ENCODE measurements at places on chromosomes 11 and 22. TPM values are rescaled to one million over a fixed set of nuclear protein-coding genes. Genes with fewer than 3 reads are reported as not detected.

- no peak for DNase-seq
Observed at GRCh38 chr11:61453695-61454094, 23.8 kb downstream of the SDHAF2 start.

Gene GAB4
- not detected for total RNA-seq

DNA sequence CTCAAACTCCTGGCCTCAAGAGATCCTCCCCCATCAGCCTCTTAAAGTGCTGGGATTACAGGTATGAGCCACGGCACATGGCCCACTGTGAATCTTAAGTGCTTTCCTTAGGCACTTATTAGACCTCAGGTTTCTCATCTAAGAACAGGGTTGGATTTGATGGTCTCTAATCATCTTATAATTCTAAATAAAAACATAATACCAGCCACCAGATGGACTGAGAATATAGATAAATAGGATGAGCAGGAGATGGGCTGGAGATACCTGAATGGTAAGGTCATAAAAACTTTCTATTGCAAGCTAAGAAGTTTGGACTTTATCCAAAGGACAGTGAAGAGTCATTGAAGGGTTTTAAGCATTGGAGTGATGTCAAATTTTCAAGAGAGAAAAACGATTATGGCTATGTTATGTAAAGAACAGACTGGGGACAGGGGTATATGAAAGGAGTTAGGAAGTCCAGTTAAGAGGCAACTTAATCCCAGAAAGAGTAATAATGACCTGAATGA lies 85.2 kb downstream of the RELT start:
- no peak for DNase-seq

- no peak for DNase-seq
Observed at GRCh38 chr11:45166604-45166897, 20.1 kb downstream of the PRDM11 start.

- no peak for DNase-seq
Observed at GRCh38 chr11:77783025-77783424, 37.5 kb downstream of the RSF1 start.

DNA sequence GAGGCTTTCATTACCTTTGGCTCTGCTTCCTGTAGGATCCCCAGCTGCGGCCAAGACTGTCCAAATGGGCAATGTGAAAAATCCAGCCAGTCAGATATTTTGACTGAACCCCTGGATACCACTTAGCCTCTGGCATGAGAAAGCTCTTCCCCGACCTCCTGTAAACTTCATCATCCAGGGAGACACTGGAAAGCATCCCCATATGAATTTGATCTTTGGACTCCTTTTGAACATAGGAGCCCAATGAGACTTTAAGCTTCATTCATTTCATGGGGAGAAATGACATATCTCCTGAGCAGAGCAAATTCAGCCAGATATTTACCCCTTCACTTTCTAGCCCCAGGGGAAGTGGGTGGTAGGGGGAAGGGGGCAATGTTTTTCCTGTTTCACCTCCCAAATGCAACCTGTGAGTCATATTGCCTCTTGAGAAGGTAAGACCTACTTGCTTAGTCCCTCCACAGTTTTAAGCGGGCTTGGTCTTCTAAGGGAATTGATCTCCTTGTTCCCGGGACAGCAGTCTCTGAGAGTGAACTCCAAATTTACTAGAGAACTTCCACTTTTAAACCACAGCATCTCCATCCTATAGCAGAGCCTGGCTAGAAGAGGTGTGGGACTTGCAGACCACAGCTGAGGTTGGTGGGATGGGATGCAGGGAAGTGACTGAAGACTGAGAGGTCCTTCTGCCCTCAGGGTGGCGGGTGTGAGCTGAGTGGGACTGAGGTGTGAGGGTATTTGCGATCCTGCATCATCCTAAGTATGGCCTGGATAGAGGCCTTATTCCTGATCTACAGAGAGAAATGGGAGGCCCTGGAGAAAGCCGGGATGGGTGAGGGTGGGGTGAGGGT lies 20.3 kb upstream of the POU2AF1 start:
- DNase-seq = no peak

- no peak for DNase-seq
Observed at GRCh38 chr11:4830346-4830745, 9.2 kb downstream of the OR51F2 start.

Gene PPARA
- total RNA-seq = 14.9 TPM

DNA sequence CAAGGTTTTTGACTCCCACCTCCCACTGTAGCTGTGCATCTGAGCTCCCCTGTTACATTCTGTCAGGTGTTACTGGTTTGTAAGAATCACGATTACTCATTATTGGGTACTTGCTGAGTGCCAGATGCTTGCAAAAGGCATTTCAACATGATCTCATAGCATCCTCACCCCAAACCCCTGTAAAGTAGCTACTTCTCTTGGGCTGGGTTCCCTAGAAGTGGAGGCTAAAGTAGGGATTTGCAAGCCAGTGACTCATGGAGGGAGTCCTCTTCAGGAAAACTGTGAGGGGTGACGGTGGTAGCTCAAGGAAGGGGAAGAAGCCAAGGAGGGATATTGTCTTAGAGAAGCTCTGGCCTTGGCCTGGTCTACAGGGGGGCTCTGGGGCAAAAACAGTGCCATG lies 78.6 kb downstream of the TIMP3 start:
- DNase-seq = peak; percentile 52

GRCh38 chr22:36577019-36577418 lies 48.1 kb upstream of the EIF3D start:
- peak; percentile 94 for DNase-seq

GRCh38 chr11:113664069-113664980 lies 41.8 kb downstream of the TMPRSS5 start:
- DNase-seq = peak; percentile 10

DNA sequence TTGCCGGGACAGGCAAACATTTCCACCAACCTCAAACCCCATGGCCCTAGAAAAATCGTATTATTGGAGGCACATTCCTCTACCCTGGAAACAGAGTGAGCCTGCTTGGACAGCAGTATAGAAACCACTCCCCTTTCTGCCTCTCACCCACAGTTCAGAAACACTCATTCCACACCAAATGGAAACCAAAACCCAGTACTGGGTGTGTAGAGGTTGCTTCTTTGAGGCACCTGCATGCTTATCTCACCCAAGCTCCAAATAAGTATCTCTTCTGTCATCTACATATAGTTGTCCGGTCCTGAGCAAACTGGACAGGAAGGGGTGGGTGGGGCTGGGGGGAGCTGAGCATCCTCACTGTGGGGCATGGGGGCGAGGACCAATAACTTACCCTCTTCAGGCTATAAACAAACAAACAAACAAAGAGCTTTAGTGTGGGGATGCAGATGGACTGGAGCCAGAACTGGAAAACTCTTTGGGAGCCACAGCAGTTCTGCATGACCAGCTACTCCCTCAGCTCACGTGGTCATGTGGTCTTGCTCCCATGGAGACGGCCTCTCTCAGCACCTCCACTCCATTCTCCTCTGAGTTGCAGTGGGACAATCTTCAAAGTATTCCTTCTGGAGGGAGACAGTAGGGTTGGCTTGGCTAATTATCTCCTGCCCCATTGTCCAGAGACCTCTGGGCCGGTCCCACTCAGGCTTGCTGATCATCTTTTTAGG lies 1.0 kb upstream of the PLAAT2 start:
- DNase-seq = no peak

Gene LGALS12
- total RNA-seq = not detected

Gene CCDC73
- not detected for total RNA-seq

- DNase-seq = no peak
Observed at GRCh38 chr22:38034884-38035529, 22.2 kb upstream of the PICK1 start.

- no peak for DNase-seq
Observed at GRCh38 chr11:33618351-33618710, 82.3 kb downstream of the C11orf91 start.

DNA sequence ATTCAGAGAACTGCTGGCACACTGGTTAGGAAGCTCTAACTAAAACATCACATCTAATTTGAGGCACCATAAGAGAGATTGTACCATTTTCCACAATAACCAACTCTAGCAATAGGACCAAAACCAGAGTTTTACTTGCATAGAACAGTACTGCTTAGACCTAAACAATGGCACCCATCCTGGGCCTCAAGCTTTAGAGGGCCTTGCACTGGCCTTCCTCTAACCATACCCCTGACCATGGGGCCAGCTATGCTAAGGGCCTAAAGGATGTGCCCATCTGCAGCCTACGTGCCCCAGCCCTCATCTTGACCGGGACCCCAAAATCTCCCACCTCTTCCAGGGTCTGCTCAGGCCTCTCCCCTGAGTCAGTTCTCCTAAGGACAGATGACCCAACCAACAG lies 74.4 kb upstream of the ARHGAP32 start:
- DNase-seq = no peak

Gene RASSF7
- total RNA-seq = 18.8 TPM

- no peak for DNase-seq
Observed at GRCh38 chr11:34651551-34651950, 30.7 kb downstream of the EHF start.

- DNase-seq = no peak
Observed at GRCh38 chr22:33844273-33844672, 76.0 kb downstream of the LARGE1 start.

Gene ASRGL1
- 0.36 TPM for total RNA-seq

Gene MUC5AC
- total RNA-seq = not detected

GRCh38 chr11:111548525-111548924 lies 8.0 kb downstream of the LAYN start:
- DNase-seq = no peak

- no peak for DNase-seq
Observed at GRCh38 chr11:130806746-130807145, 109.5 kb downstream of the SNX19 start.

DNA sequence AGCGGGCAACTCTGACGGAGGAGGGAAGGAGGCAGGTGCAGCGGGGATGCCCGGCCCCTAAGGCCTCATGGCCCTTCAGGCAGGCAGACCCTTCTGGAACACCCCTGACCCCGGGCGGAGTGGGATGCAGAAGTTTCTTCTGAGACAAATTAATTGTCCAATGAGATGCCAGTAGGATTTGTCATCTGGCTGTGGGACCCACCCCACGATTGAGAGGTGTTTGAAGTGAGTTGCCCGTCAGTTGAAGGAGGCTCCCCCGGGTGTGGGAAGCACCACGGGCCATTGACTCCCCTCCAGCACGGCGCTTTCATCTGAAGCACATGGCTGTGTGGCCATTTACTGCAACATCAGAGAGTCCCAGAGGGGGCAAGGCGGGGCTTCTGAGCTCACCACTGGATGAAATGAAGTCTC lies 527.8 kb downstream of the BRD1 start:
- DNase-seq = no peak

Gene RASD2
- total RNA-seq = not detected

Gene ACRV1
- not detected for total RNA-seq

DNA sequence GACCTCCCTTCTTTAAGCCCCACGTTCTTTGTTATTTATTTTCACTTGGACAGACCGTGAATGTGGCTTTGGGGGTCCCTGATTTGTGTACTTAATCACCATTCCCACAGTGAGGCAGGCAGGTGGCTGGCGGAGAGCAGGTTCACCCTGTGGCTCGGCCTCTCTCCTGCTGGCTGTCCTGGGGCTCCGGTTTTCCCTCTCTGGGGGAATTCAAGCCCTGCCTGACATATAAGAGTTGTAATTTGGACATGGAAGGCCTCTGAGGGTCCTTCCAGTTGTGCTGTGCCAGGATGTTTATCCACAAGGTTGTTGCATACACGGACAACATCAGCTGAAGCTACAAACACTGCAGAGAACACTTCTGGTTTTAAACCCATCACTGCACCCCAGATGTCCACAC lies 824.5 kb downstream of the TBC1D22A start:
- DNase-seq = no peak

Gene OVCH2
- not detected for total RNA-seq

GRCh38 chr11:13174090-13174489 lies 103.5 kb upstream of the BMAL1 start:
- no peak for DNase-seq

DNA sequence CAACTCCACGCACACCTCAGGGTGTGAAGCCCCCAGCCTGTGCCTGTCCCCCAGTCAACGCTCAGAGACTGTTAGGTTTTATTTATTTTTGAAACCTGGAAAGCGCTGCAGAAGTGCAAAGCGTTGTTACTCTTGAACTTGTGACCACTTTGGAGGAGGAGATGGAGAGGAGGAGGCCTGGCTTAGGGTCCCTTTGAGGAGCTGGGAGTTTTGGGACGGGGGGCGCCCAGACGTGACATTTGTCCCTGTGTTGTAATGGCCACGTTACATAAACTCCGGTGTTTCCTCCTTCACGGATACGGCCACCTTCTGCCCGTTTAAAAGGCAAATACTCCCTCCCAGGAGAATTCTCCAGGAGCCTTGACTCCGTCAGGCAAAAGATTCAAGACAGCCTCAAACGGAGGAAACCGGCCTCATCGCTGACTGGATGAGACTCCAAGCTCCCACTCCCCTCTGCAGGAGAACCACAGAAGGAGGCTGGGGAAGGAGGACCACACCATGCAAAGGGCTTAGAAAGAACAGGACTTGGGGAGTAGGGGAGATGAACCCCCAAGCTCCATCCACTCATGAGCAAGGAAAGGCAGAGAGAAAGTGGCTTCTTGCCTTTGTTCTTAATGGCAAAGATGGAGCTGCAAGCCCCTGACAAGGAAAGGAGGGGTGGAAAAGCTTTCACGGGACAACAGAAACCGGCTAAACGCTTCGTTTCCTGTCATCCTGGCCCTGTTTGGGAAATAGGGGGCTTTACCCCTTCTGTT lies 630 bp downstream of the PIK3IP1 start:
- no peak for DNase-seq

GRCh38 chr11:111213256-111213655 lies 32.3 kb upstream of the POU2AF2 start:
- DNase-seq = no peak

Gene ADM
- 324 TPM for total RNA-seq

- peak; percentile 85 for DNase-seq
Observed at GRCh38 chr11:10742460-10743208, 8.4 kb upstream of the CTR9 start.

GRCh38 chr22:45483319-45483718 lies 19.4 kb upstream of the FBLN1 start:
- DNase-seq = no peak

- DNase-seq = no peak
Observed at GRCh38 chr22:31019191-31019930, 50.3 kb downstream of the TUG1 start.

- no peak for DNase-seq
Observed at GRCh38 chr22:45231293-45231692, 9.4 kb downstream of the KIAA0930 start.

Gene TBX1
- total RNA-seq = 0.73 TPM

DNA sequence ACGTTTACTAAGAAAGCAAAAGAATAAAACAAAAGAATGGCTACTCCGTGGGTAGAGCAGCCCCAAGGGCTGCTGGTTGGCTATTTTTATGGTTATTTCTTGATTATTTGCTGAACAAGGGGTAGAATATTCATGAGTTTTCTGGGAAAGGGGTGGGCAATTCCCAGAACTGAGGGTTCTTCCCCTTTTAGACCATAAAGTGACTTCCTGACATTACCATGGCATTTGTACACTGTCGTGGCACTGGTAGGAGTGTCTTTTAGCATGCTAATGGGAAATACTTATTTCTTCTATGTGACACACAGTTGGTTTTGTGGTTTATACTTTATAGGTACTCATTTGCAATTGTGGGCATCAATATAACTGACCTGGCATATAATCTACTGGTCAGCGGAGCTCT lies 56.3 kb downstream of the SLN start:
- no peak for DNase-seq

DNA sequence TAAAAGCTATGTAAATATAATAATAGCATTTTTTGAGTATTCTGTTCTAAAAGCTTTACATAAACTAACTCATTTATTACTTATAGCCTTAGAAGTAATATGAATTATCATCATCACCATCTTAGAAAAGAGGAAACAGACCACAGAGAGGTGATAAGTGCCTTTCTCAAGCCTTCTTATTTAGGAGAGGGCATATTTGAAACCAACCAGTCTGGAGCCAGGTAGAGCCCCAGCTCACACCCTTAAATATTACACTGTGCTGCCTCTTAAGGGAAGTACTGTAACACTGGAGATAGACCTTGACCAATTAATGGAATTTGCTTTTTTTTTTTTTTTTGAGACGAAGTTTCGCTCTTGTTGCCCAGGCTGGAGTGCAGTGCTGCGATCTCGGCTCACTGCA lies 2.3 kb downstream of the BCO2 start:
- no peak for DNase-seq
